Tibial nerve (tissue), 4 donors: ENCODE measurements at places on chromosomes 1 and 21. TPM values are rescaled to one million over a fixed set of nuclear protein-coding genes. Genes with fewer than 3 reads are reported as not detected.

RIPK4 gene
- 1.6 TPM for total RNA-seq

EPHA10 gene
- under 0.01 TPM for total RNA-seq

- no peaks in the 10 kb centered on the region for H3K36me3 ChIP-seq
- H3K4me3 ChIP-seq: no peak overlapping the region
- no peak overlapping the region for H3K27ac ChIP-seq
Measured at GRCh38 chr21:21415741-21416140, 417.5 kb downstream of the NCAM2 start.

DNA sequence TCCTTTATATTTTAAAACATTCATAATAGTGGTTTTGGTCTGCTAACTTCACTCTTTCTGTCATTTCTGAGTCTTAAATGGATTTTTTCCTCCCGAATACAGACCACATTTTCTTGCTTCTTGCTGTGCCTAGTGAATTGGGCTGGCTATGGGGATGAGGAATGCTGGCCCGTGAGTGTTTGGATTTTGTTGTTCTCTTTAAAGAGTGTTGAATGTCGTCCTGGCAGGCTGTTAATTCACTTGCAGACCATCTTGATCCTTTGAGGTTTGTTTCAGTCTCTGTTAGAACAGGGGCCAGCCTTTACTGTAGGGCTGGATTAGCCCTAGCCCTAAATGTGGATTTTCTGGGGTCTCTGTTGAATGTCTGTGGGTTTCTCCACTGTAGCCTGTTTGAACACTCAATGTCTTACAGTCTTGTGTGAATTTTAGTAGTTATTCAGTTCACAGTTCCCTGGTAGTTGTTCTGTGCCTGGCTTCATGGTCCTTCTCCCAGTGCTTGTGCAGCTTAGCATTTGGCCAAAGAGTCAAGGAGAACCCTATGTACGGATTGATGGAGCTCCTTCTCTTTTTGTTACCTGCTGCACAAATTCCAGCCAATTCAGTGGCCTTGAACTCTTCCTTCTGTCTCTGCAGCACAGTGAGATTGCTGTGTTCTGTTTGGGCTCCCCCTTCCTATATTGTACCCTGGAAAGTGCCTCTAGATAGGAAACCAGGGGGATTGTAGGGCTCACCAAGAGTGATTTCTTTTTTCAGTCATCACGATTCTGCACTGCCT is 95.7 kb downstream of the DYRK1A start:
- H3K4me3 ChIP-seq: no peak overlapping the region
- H3K27ac ChIP-seq: no peak overlapping the region
- H3K4me1 ChIP-seq: peaks cover 52% of the 10 kb centered on the region
- no peaks in the 10 kb centered on the region for H3K27me3 ChIP-seq

DNA sequence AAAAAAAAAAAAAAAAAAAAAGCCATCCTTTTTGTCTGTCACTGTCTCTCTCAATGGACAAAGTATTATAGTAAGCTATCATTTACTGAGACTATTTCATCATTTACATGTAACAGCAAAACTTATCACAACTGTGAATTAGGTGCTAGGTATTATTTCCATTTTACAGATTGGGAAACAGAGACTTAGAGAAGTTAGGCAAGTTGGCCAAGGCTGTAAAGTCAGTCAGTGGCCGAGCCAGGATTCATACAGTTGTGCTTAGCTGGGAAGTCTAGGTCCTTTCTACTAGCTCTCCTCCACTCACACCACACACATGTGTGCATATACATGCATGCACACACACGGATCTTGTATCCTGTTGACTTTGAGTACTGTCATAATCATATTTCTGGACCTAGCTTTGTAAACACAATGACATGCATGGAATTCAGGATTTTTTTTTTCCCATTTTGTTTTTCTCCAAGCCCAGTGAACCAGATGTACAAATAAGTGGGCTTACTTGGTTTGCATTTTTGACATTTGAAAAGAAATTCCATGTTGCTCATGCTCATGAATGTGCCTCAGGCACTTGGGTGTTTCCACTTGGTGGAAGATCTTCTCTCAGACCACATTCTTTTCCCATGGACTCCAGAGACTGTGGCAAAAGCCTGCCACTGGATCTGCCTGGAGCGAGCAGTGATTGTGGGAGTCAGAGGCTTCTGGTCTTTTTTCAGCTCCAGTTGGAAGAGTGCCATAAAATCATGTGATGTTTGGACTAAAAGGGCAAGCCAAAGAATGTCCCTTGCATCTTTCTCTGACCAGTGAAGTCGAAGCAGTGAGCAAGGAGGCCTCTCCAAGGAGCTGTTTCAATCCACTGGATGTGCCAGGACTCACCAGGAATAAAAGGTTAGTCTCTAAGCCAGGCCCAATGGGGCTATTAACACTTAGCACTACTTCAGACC is 61.7 kb upstream of the DNAJC6 start:
- H3K27ac ChIP-seq: peak overlapping the region; percentile 58
- no peaks in the 10 kb centered on the region for H3K36me3 ChIP-seq
- no peak for DNase-seq
- H3K4me1 ChIP-seq: no peaks in the 10 kb centered on the region
- H3K4me3 ChIP-seq: no peak overlapping the region

DNA sequence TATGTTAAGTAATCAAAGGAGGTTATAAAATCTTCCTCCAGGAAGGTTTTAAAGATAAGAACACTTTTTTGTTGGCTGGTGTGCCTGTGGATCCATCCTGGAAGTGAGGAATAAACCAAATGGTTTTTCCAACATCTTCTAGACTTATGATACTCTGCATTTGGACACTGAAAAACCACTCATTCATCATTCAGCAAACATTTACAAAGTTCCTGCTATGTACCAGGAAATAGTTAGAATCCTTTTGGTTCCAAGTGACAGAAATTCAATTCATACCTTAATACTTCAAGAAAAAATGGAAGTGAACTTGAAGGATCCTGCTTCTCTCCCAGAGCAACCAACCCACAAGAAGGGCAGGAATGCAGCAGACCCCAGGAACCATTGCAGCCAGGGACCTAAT is 39.6 kb upstream of the PIGC start:
- H3K4me3 ChIP-seq: no peak overlapping the region
- no peak overlapping the region for H3K27ac ChIP-seq
- H3K27me3 ChIP-seq: no peaks in the 10 kb centered on the region
- no peaks in the 10 kb centered on the region for H3K36me3 ChIP-seq
- DNase-seq: no peak
- H3K4me1 ChIP-seq: no peaks in the 10 kb centered on the region

SPOCD1 gene
- 14.1 TPM for total RNA-seq

DNA sequence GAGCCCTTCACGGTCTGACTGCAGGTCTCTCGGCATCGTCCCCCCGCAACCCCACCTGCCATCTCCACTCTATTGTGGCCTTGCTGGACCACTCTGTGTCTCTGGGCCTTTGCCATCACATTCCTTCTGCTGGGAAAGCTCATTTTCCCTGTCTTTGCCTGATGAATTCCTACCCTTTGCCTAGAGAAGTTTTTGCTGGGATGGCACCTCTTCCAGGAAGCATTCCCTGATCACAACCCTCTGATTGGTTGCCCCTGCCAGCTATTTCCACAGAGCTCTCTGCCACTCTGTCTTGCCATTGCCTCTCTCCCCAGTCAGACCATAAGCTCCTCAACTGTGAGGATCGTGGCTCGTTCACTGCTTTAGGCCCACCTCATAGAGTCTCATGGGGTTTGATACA is 28.9 kb upstream of the GPR37L1 start:
- no peak overlapping the region for H3K27ac ChIP-seq
- H3K4me1 ChIP-seq: no peaks in the 10 kb centered on the region
- DNase-seq: no peak
- H3K4me3 ChIP-seq: no peak overlapping the region
- H3K36me3 ChIP-seq: no peaks in the 10 kb centered on the region

NBPF3 gene
- 14.0 TPM for total RNA-seq

- peaks cover 10% of the 10 kb centered on the region for H3K4me1 ChIP-seq
- DNase-seq: no peak
Measured at GRCh38 chr1:53738205-53739108, 507 bp downstream of the GLIS1 start.

- no peak for DNase-seq
- H3K4me1 ChIP-seq: no peaks in the 10 kb centered on the region
- H3K36me3 ChIP-seq: no peaks in the 10 kb centered on the region
- H3K27ac ChIP-seq: no peak overlapping the region
- H3K27me3 ChIP-seq: no peaks in the 10 kb centered on the region
- H3K4me3 ChIP-seq: no peak overlapping the region
Measured at GRCh38 chr1:7930645-7931445, 9.8 kb downstream of the TNFRSF9 start.

DNA sequence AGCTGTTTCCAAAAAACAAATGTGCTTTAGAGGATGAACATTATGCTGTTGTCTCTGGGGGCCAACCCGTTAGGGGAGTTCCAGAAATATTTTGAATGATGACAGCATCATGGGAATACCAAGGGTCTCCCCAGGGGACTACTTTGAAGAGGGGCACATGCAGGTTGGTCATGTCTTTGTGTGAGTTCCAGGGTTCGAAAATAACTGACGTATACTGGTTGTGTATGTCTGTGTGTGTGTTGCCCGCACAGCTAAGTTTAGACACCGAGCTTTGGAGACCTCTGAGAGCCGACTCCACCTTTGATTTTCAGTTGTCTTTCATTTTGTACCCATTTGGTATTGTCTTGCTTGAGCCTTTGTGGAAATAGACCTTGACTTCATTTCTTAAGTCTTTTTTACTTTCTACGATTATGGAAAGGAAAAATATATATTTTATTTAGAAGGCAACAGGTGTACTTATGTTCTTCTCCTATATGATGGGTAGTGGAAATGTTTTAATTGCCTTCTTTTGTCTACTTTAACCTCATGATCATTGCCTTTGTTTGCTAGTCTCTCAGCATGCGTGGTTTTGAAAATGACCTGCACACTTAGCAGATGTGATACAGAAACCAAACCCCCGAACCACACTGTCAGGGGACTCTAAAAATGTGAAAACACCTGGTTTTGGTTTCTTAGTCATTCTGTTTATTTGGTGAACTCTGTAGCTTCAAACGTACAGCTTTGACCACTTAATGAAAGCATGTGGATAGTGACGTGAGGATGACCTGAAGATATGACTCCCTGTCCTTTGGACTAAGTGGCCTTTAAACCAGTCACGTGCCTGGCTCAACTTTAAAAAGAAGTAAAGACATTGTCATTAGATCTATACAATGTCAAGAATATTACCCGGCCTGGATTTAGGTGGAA is 56.5 kb downstream of the GALNT2 start:
- H3K36me3 ChIP-seq: no peaks in the 10 kb centered on the region
- no peak for DNase-seq
- no peaks in the 10 kb centered on the region for H3K27me3 ChIP-seq
- H3K4me3 ChIP-seq: no peak overlapping the region
- H3K4me1 ChIP-seq: peaks cover 72% of the 10 kb centered on the region

NR1I3 gene
- not detected for total RNA-seq

RPE65 gene
- not detected for total RNA-seq

- no peak for DNase-seq
- peaks cover 8% of the 10 kb centered on the region for H3K4me1 ChIP-seq
- H3K27me3 ChIP-seq: no peaks in the 10 kb centered on the region
- H3K4me3 ChIP-seq: no peak overlapping the region
Measured at GRCh38 chr1:180952657-180953013, 39.9 kb downstream of the KIAA1614 start.

MRPL20 gene
- 165 TPM for total RNA-seq

- H3K27ac ChIP-seq: no peak overlapping the region
- no peak for DNase-seq
- H3K36me3 ChIP-seq: no peaks in the 10 kb centered on the region
- no peaks in the 10 kb centered on the region for H3K4me1 ChIP-seq
Measured at GRCh38 chr21:14520535-14520934, 25.6 kb downstream of the SAMSN1 start.

GRCh38 chr1:104630567-104631149 is 881.0 kb downstream of the AMY1C start:
- no peaks in the 10 kb centered on the region for H3K36me3 ChIP-seq
- no peak for DNase-seq
- H3K4me1 ChIP-seq: no peaks in the 10 kb centered on the region

- H3K4me3 ChIP-seq: no peak overlapping the region
- H3K4me1 ChIP-seq: no peaks in the 10 kb centered on the region
- no peak for DNase-seq
- peaks cover 62% of the 10 kb centered on the region for H3K27me3 ChIP-seq
Measured at GRCh38 chr1:207670997-207671396, 26.1 kb downstream of the CR1L start.

SLC37A1 gene
- total RNA-seq: 6.7 TPM

- no peak for DNase-seq
- H3K4me1 ChIP-seq: no peaks in the 10 kb centered on the region
- no peaks in the 10 kb centered on the region for H3K27me3 ChIP-seq
Measured at GRCh38 chr1:202154766-202155477, 5.5 kb downstream of the PTPN7 start.

GRCh38 chr1:185398022-185398421 is 81.0 kb upstream of the IVNS1ABP start:
- DNase-seq: no peak
- no peaks in the 10 kb centered on the region for H3K36me3 ChIP-seq
- H3K4me3 ChIP-seq: no peak overlapping the region

ERICH3 gene
- 0.20 TPM for total RNA-seq

- no peak overlapping the region for H3K27ac ChIP-seq
- no peaks in the 10 kb centered on the region for H3K27me3 ChIP-seq
- H3K36me3 ChIP-seq: no peaks in the 10 kb centered on the region
- DNase-seq: no peak
- no peak overlapping the region for H3K4me3 ChIP-seq
Measured at GRCh38 chr1:50197216-50197615, 88.5 kb downstream of the ELAVL4 start.

DNA sequence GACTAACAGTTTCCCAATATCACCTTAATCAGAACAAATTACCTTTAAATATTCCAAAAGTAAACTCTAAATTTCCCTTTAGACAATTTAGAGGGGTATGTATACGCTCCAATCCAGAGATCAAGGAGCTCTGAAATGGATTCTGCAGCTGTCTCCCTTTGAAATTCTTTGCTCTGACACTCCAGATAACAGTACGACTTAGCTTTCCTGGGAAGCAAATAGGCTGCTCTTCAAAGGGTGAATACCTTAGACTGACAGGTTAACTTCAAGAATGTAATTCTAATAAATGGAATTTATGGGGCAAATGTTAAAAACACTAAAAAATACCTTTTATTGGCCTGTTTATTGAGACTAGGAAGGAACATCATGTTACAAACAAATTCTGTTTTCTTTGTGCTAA is 357.2 kb downstream of the USP25 start:
- no peaks in the 10 kb centered on the region for H3K36me3 ChIP-seq
- no peaks in the 10 kb centered on the region for H3K27me3 ChIP-seq
- H3K4me1 ChIP-seq: peaks cover 22% of the 10 kb centered on the region
- no peak for DNase-seq
- peak overlapping the region; percentile 35 for H3K27ac ChIP-seq
- no peak overlapping the region for H3K4me3 ChIP-seq
